Left kidney (tissue), 8 donors: ENCODE measurements at places on chromosomes 1 and 21. TPM values are rescaled to one million over a fixed set of nuclear protein-coding genes. Genes with fewer than 3 reads are reported as not detected.

- no peak for DNase-seq
Measured at GRCh38 chr21:29091033-29091432, 17.6 kb upstream of the CCT8 start.

VANGL2 gene
- 39.3 TPM for polyA plus RNA-seq

CCDC24 gene
- polyA plus RNA-seq = 19.5 TPM

EPHX1 gene
- polyA plus RNA-seq = 59.0 TPM

CR1L gene
- polyA plus RNA-seq = 1.2 TPM

LAMTOR5 gene
- 259 TPM for polyA plus RNA-seq
